ENCODE measurements at places on chromosomes 11 and 22.

DNA sequence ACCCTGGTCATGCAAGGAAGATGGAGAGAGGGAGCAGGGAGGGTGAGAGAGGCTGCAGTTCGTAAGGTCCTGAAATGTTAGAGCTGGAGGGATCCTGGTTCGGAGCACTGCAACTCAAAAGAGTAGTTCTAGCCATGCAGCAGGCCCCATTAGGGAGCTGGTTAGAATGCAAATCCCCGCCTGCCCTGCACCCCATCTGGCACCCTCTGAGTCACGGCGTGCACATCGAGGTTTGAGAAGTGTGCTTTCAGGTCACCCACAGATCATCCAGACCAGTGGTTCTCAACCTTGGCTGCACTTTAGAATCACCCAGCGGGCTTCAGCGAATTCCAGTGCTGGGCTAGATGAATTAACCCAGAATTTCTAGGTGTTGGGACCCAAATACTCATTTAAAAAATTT is 48.2 kb downstream of the ST3GAL4 start:
- no peak for DNase-seq

- no peak for DNase-seq
Measured at GRCh38 chr11:20754933-20755332, 85.5 kb downstream of the NELL1 start.

DNA sequence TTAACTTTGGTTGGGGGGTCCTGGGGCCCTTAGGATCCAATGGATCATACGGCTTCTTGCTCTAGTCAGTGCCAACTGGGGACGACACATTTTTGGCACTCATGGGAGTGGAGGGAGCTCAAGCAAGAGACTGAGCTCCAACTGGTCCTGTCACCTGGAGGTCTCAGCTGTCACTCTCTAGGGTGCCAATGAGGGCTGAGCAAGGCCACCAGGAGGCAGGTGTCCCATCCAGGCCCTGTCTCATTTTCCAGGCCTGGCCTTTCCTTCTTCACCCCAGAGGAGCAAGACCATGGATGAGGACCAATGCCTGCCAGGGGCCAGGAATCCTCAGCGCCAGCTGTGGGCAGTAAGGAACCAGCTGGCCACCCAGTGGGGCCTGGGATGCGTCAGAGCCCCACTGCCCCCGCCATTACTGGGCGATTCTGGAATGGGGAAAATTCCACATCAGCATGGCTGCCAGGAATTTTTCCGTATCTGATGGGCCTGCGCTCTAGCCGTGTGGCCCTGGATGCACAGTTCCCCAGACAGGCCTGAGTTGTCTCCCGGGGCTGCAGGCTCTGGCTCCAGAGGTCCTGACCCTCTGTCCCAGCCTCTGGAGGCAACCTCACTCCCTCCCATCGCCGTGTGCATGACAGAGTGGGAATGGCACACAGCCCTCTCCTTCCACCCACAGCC is 669 bp upstream of the GAL3ST1 start:
- DNase-seq, result no peak

DNA sequence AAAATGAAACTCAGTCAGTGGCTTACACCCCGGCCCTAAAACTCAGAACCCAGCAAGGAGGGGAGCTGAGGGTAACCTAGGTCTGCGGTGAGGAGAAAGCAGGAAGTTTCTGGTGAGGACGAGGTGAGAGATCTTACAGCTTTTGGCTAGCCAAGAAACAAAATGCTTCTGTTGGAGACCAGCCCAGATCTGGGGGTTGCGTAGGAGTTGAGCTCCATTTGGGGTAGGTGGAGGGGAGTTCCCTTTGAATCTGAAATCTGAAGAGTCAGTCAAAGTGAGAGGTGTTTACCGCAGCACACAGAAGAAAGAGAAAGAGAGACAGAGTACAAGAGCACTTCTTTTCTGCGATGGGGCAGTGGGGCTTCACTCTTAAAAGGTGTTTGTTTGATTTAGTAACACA is 29.6 kb downstream of the EHF start:
- DNase-seq, result no peak

DNA sequence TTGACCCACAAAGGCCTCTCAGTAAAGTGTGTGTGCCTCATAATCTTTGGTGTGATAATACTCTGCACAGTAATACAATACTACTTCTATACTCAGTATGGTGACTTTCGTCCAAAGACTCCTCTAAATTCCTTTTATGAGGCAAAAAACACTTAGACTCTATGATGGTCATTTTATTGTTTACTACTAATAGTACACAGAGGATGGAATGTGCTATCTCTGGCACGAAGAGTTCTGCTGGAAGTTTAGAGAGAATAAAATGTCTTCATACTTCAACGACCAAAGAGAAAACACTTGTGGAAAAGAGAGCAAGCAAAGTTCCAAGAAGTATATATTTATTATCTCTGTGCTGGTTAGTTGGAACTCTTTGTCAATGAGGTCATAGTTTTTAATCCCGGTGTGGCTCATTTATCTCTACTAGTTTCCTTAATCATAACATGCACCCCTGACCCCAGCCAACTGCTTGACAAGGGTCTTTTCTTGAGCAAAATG is 7.5 kb upstream of the CSTF3 start:
- no peak for DNase-seq

DNA sequence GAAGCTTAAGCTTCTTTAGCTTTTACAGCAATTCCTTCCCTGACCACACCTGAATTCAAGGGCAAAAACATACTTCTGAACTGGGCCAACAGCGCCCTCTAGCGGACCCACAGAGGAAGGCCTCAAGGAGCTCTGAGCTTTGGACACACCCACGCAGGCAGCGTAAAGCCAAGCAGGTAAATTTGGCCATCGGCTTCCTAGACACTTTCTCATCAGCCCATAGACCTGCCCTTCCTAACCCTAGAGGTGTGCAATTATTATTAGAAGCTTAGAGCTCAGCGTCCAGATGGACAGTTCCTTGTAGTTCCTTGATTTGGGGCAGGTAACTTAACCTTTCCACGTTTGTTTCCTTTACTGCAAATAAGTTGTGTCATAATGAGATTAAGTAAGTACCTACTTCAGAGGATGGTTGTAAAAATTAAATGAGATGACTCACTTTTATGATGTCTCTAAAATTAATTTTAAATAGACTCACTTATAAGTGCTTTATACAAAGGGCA is 25.7 kb upstream of the HMGXB4 start:
- DNase-seq, result peak; percentile 54

- DNase-seq, result no peak
Measured at GRCh38 chr11:65672180-65672860, 9.6 kb upstream of the RELA start.

DNA sequence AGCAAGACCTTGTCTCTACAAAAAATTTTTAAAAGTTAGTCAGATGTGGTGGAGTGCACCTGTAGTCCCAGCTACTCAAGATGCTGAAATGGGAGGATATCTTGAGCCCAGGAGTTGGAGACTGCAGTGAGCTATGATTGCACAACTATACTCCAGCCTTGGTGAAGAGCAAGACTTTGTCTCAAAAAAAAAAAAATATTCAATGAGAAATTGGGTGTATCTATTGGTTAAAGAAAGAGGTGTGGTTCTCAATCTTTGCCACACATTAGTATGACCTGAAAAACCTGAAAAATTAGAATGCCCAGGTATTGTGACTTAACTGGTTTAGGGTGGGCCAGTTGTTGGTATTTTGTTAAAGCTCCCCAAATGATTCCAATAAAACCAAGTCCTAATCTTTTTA is 32.4 kb downstream of the MTNR1B start:
- DNase-seq, result no peak

- DNase-seq, result peak; percentile 69
Measured at GRCh38 chr11:111422494-111423249, 43.6 kb upstream of the POU2AF1 start.

DNA sequence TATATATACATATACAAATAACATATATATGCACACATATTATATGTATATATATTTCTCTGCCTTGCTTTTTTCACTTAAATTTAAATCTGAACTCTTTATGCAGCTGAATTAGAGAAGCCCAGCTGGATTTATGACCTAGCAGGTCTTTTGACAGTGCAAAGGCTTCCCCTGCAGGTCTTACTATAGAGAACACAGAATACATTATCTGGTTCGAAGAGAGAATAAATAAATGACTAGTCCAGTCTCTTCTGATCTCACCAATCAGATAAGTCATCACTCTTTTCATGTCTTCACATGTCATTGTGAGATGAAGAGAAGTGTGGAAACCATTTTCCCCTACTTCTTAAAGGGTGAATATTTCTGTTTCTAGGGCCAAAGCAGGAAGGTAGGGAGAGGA is 58.2 kb downstream of the OR10A6 start:
- DNase-seq, result no peak

GRCh38 chr22:24176630-24177029 is 4.7 kb upstream of the SUSD2 start:
- DNase-seq, result no peak

GRCh38 chr22:40637183-40638150 is 948 bp upstream of the MRTFA start:
- DNase-seq, result peak; percentile 6

- no peak for DNase-seq
Measured at GRCh38 chr11:66068923-66069714, 953 bp upstream of the PACS1 start.
